ENCODE measurements at places on chromosomes 16 and 17.

GRCh38 chr16:84059946-84060901 lies 17.6 kb upstream of the SLC38A8 start:
- DNase-seq = no peak

DNA sequence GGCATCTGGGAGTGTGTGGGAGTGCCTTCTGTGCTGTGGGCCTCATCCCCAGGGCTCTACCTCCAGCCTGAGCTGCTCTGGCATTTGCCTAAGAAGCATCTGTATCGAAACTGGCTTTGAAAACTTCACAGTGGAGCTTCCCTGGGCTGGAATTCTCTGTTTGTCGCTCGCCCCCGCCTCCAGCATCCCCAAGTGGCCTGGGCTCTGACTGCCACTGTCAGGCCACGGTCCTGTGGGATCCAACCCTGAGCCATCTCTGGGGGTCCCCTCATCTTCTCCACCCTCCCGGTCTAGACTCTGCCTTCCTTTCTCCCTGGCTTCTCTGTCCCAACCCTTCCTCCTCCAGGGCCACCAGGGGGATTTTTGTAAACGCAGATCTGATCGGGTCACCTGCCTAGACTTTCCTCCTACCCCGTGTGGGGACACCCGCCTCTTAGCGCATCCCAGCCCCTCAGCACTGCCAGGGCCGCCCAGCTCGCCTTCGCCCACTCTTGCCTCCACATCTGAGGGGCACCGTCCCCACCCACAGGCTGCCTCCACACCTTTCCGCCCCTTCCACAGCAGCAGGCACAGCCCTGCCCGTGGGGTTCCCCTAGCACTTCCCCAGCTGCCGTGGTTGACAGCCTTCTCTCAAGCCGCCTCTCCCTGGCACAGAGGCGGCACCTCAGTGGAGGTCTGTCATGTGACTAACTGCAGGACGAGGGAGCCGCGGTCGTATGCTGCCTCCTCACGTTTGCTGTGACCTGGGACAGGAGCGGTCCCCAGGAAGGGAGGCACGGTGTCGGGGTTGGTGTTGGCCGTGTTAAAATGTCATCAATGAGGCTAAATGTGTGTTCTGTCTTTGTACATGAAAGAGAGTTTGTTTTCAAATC lies 12.0 kb downstream of the TBC1D24 start:
- peak; percentile 58 for DNase-seq

DNA sequence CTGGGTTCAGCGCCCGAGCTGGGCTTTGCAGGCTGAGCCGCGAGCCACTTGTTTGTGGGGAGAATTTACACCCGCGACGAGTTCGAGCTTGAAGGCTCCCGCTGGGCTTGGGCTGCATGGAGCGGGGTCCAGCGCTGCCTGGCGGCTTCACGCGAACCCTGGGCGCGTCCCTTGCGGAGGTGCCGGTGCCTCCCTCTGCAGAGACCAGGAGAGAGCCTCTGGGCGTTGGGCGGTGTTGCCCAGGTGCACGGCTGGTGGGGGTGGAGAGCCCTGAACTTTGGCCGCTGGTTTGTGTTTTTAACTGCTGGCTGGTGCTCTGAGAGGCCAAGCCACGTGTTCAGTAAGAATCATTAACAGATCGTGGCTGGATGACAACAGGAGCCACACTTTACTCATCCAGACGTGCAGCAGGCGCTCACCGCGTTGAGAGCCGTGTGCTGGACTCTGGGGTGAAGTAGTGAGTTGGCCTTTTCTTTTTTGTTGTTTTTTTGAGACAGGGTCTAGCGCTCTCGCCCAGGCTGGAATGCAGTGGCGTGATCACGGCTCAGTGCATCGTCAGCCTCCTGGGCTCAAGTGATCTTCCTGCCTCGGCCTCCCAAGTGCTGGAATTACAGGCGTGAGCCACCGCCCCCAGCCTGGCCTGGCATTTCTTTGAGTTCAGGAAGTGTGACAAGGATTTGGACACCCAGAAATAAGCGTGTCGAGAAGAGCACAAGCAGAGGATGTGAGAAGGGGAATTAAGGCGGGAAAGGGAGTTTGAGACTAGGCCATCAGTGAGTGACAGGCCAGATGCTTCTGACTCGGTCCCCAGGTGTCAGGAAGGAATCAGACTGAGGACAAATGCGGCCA lies 827 bp downstream of the CDK10 start:
- DNase-seq = peak; percentile 95

DNA sequence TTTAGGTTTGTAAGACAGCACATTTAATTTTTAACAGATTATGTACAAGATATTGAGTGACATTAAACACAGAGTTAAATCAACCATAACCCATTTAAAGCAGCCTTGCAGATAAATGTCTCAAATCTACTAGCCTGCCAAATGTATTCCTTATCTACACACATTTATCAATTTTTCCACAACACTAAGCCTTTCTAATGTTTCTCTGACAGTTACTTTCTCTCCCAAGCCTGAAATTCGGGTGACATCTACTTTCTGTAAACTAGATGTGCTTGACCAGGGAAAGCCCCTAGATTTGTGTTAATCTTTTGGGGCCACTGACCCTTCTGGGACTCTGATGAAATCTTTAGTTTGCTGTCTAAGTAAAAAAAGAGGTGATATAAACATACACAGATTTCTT lies 69.0 kb downstream of the CDH13 start:
- DNase-seq = no peak

GRCh38 chr16:9655051-9655450 lies 527.2 kb downstream of the GRIN2A start:
- no peak for DNase-seq
